ENCODE measurements at places on chromosomes 4 and X.
A peak's percentile ranks its signal among the peaks of the same experiment; 100 is the strongest.

DNA sequence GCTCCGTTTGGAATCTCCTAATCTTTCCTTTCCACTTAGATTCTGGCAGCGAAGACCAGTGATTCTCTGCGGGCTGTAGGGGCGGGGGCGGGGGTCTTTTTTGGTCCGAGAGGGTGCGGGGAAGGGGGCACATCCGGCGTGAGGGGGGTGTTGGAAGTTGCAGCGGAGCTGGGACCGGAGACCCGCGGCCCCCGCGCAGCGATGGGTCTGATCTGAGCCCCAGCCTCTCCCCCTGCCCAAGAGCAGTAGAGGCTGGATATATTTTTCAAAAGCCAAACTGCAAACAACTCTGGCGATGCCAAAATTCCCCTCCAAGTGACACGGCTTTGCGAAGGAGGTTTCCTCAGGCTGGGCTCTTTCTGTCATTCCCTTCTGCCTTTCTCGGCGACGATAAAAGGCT, 355 bp downstream of the GRID2 start:
- DNase-seq: peak; percentile 19

- DNase-seq: peak; percentile 11
Observed at GRCh38 chr4:104490770-104491480, 3.8 kb downstream of the CXXC4 start.

- DNase-seq: no peak
Observed at GRCh38 chr4:144090744-144091143, 49.8 kb downstream of the GYPA start.

- DNase-seq: no peak
Observed at GRCh38 chr4:155911905-155912304, 8.4 kb downstream of the TDO2 start.

DNA sequence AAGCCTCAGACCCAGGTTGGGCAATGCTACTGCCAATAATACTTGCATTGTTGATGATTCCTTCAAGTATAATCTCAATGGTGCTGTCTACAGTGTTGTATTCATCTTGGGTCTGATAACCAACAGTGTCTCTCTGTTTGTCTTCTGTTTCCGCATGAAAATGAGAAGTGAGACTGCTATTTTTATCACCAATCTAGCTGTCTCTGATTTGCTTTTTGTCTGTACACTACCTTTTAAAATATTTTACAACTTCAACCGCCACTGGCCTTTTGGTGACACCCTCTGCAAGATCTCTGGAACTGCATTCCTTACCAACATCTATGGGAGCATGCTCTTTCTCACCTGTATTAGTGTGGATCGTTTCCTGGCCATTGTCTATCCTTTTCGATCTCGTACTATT, 7.4 kb downstream of the LPAR4 start:
- no peak for DNase-seq

DNA sequence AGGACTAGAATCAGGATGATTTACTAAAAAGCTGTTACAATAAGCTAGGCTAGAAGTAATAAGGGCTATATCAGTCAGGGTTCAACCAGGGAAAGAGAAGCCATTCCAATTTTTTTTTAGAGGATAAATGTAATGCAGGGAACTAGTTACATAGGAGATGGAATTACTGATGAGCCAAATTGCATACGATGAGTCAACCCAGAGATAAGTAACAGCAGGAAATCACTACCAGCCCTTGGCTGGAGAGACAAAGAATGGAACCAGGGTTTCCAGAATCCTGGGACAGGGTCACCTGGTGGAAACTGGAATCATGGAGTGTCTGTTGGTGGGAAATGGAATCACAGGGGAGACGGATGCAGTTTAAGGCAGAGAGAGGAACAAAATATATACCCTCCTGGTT, 13.1 kb upstream of the MAGEA4 start:
- no peak for DNase-seq

DNA sequence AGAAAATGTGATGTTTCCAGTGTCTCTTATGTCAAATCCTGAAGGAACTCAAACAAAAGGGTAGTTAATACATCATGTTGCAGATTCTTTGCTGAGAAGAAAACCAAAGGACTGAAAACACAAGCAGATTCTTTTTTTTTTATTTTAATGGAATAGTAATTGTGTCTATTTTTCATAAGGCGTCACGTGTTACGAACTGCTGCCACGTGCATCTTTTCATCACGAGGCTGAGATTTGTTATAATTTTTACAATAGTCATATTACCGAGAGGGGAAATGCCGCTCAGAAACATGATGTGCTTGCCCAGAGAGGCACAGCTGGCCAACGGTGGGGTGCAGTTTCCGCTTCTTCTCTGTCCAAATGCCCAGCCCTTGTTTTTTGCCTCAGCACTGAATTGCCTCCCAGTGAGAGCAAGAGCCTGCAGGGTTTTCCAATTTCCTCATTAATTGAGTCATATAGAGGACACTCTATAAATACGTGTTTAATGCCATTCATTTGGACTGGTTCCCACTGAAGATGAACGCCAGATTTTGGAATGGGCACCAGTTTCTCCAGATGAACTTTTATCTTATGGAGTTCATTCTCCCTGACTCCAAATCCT, 225.3 kb downstream of the STK32B start:
- no peak for DNase-seq

GRCh38 chrX:120726294-120726693, 96.4 kb upstream of the C1GALT1C1 start:
- DNase-seq: no peak

- no peak for DNase-seq
Observed at GRCh38 chrX:10922835-10923234, 188.3 kb upstream of the HCCS start.

GRCh38 chrX:133670383-133670782, 255.1 kb upstream of the GPC4 start:
- no peak for DNase-seq

DNA sequence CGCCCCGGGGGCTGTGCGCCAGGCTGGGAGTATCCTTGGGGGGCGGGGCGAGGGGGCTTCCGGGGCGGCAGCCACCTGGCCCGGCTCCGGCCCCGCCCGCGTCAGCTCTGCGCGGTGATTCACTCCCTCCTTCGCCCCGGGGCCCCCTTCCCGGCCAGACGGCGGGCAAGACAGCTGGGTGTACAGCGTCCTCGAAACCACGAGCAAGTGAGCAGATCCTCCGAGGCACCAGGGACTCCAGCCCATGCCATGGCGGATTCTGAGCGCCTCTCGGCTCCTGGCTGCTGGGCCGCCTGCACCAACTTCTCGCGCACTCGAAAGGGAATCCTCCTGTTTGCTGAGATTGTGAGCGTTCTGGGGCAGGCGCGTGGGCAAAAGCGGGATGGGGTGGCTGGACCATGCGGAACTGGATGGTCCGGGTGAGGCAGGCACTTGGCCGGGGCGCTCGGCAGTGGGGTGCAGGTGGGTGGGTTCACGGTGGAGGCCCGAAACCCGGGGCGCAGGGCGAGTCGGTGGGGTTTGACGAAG, at the start of gene PLP2:
Gene PLP2 (plus strand): TSS at position 147 of the 528 bp plus-strand sequence. CDS start 103 bp downstream, at position 250.
- DNase-seq: no peak

DNA sequence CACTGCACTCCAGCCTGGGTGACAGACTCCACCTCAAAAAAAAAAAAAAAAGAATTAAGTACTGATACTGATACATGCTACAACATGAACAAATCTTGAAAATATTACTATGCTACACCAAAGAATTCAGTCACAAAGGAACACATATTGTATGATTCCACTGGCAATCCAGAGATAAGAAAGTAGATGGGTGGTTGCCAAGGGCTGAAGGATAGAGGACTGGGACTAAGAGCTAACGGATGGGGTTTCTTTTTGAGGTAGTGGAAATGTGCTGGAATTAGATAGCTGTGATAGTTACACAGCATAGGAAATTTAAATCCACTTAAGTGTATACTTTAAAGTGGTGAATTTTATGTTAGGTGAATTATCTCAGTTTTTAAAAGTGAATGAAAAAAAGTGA, 12.5 kb downstream of the ATP11C start:
- no peak for DNase-seq

GRCh38 chr4:96035727-96036126, 195.8 kb downstream of the PDHA2 start:
- DNase-seq: no peak

DNA sequence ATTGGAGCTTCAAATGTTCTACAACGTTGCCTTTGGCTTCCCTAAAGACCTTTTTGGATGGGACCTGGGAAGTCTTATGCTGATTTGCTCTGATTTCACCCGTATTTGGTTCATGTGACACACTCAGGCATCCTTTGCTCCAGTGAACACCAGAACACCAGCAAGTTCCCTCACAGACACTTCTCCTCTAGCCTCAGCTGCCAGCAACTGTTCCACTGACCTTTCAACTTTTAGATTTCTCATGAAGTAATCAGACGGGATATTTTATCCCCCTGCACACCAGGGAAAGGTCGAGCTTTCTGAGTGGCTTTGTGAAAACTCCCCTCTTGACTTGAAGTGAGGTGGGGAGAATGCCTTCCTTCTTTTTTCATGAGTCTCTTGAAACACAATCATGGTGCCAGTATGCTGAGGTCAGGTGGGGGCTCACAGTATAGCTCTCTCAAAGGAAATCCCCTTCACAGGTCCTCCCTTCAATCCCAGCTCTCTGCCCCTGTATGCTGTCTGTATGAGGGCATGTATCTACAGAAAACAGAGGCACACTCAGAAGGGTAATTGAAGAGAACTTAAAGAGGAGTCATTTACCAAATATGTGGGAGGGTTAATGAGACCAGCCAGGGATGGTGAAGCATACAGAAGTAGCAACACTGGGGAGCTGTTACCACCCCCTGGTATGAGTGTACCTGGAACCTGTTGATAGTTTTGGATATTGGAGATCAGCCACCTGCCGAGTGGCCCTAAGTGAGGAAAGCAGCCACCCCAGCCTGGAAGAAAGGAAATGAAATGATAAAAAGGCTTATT, 62.7 kb downstream of the FGFBP1 start:
- no peak for DNase-seq

GRCh38 chr4:170307182-170307581, 217.4 kb upstream of the AADAT start:
- DNase-seq: no peak

DNA sequence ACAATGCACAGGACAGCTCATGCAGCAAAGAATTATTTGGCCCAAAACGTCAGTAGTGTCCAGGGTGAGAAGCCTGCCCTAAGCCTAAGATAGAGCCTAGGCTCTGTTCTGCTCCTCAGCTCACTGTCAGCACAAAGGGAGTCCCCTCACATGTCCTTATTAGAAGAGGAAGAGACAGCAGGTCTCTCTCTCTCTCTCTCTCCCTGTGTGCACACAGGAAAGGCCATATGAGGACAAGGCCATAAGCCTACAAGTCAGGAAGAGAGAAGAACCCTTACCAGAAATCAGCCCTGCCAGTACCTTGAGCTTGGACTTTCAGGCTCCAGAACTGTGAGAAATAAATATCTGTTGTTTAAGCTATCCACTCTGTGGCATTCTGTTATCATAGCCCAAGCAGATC, 20.4 kb downstream of the FAM184B start:
- no peak for DNase-seq

GRCh38 chr4:137749466-137749865, 217.2 kb upstream of the PCDH18 start:
- DNase-seq: no peak

DNA sequence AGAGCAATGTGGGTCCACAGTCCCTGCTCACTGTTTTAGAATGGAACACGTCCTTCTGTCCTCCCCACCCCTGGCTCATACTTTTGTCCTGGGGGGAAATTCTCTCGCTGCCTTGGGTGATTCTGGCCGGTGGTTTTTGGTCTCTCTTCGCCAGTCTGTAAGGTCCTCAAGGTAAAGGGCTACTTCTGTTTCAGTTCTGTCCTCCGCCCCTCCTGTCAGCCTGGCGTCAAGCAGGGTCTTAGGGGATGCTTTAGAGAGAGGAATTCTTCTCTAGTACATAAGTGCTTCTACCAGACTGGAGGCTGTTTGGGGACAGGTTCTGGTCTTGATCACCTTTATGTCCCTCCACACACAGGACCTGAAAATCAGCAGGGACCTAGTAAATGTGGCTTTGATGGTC, 617 bp upstream of the MRFAP1L1 start:
- DNase-seq: no peak

DNA sequence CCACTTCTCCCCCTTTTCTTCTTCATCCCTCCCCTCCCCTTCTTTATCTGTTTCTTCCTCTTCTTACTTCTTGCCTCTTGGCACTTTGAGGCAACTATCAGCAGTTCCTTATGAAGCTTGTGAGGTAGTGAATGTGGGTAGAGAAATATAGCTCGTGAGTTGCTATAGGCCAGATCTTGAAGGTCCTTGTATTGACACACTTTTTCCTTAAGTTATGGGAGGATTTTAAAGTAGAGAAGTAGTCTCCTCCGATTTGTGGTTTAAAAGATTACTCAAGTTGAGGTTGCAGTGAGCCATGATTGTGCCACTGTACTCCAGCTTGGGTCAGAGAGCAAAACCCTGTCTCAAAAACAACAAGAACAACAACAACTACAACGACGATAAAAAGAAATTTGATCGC, 3.4 kb upstream of the RRAGB start:
- no peak for DNase-seq

DNA sequence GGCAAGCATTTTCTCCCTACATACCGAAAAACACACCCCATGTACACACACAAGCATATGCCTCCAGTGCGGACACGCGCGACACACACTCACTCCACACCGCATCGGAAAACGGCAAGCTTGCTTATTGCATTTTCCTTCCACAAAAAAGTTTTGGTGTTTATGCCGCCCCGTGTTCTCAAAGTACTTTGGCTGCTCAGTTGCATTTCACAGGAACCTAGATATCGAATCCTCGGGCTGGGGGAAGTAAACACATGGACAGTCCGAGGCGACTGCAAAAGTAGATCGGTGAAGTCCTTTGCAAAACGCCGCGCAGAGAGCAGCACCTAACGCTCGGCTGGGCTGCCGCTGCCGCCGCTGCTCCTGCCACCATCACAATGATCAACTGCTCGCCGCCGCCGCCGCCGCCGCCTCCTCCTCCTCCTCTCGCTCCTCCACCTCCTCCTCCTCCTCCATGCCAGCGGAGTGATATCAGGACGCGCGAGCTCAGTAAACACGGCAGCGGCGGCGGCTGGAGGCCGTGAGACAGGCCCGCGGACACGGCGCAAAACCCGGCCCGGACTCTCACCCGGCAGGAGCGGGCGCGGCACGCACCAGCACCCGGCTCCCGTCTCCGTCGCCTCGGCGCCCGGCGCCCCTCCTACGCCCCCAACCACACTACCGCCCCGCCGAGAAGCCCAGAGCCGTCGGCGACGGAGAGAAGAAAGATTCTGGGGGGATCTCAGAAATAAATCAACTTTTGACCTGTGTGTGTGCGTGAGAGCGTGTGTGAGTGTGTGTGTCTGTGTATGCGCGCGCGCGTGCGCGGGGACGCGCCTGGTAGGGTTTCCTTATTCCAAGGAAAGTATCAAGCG, at the start of gene MAML3:
Gene MAML3 (minus strand): TSS at position 467 of the 854 bp plus-strand sequence. CDS start 857 bp downstream, outside the sequence.
- peak; percentile 88 for DNase-seq

DNA sequence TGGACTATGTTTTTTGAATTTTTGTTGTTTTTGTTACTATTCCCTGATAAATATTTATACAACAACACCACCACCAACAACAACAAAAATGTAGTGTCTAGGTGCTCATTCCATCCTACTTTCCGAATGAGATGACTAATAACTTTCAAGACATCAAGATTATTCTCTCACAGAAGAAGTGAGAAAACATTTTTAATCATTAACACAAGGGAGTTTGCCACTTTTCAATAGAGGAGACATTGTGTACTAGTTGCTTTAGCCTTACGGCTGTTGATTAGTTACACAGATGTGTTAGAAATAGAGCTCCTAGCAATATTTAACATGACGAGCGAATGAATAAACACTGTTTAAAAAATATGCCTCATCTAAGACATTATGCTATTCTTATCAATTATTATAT, 898.8 kb downstream of the C4orf33 start:
- no peak for DNase-seq

GRCh38 chr4:139297001-139297410, 4.3 kb upstream of the NAA15 start:
- no peak for DNase-seq

All from substantia nigra (tissue), 51 donors.